Choroid plexus epithelial cell (primary cell): ENCODE measurements at places on chromosomes 4 and X.

DNA sequence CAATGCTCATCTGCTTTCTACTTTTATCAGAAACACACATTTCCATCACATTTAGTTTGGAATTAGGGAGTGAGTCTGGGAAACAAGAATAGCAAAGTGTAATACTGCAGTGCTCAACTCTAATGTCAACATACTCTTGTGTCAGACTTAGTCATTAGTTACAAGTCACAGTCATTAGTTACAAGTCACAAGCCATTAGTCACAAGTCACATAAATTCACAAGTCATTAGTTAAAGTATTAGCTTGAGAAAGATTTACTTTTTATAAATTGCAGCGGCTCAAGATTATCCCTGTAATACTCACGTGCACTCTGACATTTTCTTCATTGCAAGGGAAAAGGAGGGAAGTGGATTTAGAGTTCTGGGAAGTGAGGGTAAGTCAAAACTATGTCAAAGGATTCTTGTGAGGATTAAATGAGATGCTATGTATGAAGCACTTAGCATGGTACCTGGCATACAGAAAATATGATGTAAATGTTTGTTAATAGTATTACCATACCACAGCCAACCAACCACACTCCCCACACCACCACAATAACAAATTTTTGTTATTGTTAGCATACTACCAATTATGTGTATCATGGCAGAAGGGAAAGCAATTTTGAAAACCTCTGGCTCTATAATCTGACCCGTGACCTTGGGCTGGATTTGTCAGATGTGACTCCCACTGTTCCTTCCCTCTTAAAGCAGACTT, 116.6 kb downstream of the ARHGAP24 start:
- no peak for DNase-seq

- no peak for DNase-seq
Observed at GRCh38 chr4:104519588-104519987, 24.9 kb upstream of the CXXC4 start.

GRCh38 chr4:151694961-151695720, 65.7 kb downstream of the GATB start:
- DNase-seq, result no peak

GRCh38 chr4:152780267-152780778, 569 bp downstream of the ARFIP1 start:
- peak; percentile 26 for DNase-seq

- DNase-seq, result peak; percentile 16
Observed at GRCh38 chr4:185369731-185370130, 26.0 kb downstream of the LRP2BP start.

- DNase-seq, result no peak
Observed at GRCh38 chrX:134636851-134637250, 21.4 kb downstream of the PLAC1 start.

DNA sequence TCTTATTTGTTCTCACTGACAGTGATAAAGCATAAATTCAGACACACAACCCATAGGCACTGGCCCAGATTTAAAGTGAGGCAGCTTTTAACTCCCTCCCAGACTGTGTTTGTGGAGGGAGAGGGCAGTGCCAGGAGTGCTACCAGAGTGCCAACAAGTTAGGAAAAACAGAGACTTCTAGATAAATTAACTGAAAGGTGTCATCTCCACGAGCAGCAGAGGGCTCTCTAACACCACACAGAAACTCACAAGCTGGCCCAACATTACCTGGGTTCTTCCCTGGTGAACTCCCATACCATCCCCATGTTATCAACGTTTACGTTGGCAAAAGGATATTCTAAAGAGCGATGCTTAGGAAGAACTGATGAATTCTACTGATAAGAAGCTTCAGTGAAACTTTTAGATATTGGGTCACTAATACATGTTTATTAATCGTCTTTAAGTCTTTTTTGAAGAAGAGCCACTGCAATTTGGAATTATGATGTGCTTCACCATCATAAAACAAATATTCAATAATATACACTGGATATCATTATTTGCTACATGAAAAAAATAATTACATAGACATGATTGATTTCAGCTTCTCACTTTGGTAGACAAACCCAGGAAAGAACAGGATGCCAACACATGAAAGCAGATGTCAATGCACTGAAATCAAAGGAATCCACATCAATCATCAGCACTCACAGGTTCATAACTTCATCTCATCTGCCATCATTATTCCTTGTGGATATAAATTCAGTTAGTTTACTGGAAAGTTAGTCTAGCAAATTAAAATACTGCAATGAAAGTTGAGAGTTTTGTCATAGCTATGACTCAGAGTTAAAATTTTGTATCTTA, 121.2 kb upstream of the NAP1L5 start:
- peak; percentile 75 for DNase-seq

- no peak for DNase-seq
Observed at GRCh38 chr4:182826391-182826790, 90.8 kb downstream of the DCTD start.

GRCh38 chrX:71941145-71941544, 30.5 kb downstream of the NHSL2 start:
- no peak for DNase-seq

DNA sequence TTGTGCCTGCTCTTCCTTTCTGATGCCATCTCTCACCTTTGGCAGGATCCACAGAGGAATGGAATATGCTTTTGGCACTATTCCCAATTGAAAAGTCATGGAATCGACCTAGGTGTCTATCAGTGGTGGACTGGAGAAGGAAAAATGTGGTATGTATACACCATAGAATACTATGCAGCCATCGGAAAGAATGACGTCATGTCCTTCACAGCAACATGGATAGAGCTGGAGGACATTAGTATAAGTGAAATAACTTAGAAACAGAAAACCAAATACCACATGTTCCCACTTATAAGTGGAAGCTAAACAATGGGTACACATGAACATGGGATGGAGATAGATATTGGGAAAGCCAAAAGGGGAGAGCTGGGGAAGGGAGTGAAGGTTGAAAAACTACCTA, 58.3 kb upstream of the SMIM31 start:
- no peak for DNase-seq

DNA sequence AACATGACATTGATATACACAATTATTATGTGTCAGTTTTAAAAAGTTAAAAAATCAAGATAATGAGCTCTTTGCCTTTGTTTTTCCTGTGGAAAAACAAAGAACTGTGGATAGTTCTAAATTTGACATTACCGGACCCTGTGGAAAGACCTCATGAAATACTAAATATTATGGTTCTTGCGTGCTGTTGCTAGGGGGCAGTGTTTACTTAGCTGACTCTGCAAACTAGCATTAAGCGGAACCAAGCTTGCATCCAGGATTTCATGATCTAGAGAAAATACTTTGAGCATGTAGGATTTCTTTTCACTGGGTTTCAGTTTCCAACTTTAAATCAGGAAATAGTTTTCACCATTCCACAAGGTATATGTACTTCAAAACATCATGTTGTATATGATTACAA, 33.6 kb downstream of the CLCN4 start:
- DNase-seq, result peak; percentile 87

GRCh38 chrX:110284159-110284558, 33.7 kb downstream of the AMMECR1 start:
- peak; percentile 87 for DNase-seq

DNA sequence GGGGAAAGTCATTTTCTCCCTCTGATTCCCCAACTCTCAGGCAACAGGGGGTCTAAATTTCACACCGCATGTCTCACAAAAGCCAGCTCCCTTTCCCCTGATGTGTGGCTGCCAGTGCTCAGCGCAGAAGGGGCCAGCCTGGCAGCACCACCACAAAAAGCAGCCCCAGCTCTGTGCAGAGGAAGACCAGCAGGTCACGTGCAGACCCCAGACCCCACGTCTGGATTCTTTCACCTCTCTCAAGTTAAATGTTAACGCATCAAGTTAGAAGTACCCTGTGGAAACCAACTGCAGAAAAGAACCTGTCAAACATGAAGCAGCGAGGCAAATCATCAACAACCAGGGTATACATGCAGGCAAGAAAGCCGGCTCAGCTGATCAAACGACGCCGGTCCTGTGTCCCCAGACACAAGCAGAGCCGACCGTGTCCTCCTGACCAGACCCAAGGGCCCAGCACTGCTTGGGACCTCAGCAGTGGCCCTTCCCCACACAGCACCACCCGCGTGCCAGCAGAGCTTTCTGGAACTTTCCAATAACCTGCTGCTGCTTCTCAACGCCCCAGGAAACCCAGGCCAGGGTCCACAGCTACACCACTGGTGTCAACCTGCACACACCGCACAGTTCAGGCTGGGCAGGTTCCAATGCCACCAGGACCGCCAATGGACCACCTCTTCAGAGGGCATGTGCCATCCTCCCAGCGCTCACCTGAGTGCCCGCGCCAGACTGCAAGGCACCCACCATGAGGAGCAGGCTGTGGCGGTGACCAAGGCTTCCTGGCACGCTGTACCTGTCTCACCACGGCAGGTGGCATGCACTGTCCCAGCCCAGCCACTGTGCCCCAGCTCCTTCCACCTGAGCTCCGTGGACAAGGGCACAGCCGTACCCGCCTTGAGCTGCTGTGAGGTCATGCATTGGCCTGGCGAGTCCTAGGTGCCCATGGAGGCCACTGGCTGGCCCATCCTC, 4.0 kb downstream of the LRPAP1 start:
- DNase-seq, result no peak

DNA sequence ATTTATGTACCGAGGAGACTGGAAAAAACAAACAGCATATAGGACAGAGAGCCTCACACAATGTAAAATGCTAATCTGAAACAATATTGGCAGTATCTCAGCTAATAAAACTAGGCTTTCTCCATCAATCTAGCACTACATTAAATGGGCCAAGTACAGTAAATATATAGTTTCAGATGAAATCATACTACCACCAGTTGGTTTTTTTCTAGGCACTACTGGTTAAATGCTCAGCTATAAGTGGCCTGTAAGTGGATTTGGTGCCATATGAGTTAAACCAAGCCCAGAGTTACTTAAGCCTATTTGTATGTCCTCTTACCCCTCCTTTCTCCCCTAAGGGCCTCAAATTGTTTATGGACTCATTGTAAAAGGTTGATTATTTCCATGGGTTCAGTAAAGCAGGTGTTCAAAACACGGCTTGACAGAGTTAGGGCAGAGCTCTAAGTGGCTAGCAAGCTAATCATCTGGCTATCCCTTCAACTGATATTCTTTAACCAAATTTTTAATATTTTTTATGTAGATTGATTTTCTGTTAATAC, 57.5 kb downstream of the FAM13A start:
- no peak for DNase-seq

DNA sequence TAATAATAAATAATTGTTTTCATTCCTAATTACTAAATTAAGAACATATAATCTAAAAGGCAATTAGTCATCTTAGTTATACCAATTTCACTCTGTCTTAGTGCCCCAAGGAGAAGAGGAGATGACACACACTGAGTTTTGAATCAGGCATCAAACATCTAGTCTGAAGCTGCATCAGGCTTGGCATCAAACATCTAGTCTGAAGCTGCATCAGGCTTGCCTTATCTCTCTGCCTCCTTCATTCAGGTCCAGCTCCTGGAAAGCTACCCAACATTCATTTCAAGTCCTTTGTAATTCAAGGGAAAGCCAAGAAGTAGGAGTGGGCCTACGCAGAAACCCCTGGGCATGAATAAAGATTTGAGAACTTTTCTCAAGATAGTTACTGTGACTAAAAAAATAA, 62.2 kb downstream of the SH3RF1 start:
- DNase-seq, result peak; percentile 28

GRCh38 chr4:177448850-177449249, 6.6 kb upstream of the AGA start:
- DNase-seq, result peak; percentile 42

- peak; percentile 34 for DNase-seq
Observed at GRCh38 chrX:20265726-20266681, 705 bp downstream of the RPS6KA3 start.

GRCh38 chr4:2961421-2961810, 1.8 kb downstream of the NOP14 start:
- DNase-seq, result no peak

DNA sequence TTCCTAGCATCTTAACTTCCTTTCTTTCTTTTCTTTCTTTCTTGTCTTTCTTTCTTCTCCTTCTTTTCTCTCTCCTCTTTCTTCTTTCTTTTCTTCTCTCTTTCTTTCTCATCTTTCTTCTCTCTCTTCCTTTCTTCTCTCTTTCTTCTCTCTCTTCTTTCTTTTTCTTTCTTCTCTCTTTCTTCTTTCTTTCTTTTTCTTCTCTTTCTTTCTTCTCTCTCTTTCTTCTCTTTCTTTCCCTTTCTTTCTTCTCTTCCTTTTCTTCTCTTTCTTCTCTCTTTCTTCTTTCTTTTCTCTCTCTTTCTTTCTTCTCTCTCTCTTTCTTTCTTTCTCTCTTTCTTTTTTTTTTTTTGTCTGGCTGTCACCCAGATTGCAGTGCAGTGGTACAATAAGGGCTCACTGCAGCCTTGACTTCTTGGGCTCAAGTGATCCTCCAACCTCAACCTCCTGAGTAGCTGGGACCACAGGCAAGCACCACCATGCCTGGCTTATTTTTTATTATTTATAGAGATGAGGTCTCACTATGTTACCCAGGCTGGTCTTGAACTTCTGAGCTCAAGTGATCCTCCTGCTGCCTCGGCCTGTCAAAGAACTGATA, 17.5 kb downstream of the NMU start:
- DNase-seq, result no peak

DNA sequence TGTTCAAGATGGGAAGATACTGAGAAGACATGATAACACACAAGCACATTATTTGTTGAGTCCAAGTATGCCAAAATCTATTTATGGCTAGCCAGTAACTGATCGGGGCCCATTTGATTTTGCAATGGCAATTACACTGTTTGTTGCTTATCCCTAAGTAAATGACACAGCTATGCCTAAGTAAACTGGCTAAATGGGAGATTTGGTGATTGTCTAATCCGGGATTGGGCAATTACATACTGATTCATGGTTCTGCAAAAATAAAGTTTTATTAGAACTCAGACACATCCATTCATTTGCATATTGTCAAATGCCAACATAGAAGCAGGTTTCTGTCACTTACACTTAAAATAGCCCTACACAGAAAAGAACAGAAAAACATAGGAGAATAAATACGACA, 140.2 kb upstream of the TBL1X start:
- DNase-seq, result no peak

DNA sequence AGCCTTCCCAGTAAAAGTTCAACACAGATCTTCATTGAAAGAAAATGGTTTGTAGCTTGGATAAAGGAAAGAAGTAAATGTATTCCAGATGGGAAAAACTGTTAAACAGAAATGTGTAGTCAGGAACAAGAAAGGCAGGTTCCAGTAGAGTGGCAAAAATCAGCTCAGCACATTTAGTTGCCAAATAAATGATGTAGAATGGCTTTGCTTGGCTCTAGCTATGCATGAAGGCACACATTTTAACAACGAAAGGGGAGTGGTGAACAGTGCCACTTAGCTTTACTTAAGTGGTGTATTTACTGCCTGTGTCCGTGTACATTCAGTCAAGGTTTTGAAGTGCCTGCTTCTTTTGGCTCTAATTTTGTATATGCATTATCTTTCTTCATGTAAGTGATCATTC, 644.5 kb upstream of the ATOH1 start:
- DNase-seq, result no peak

DNA sequence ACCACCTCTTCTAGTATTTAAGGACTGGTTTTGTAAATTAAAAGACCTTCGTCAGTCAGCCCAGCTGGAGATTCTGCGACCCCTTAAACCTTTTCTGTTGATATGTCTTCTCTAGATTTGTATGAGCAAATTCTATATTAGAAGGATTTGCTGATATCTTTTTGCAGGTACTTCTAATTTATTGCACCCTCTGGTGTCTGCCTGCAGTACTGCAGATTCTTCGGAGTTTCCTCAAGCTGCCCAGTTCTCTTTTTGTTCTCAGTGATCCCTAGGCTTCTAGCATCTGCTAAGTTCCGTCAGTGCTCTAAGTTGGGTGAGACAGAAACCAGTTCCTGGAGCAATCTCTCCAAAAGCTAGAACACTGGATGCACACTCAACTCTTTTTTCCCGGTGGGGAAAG, 545.2 kb downstream of the C4orf33 start:
- peak; percentile 77 for DNase-seq
